Right renal cortex interstitium (tissue), 3 donors: ENCODE measurements at places on chromosomes 1 and 21. TPM values are rescaled to one million over a fixed set of nuclear protein-coding genes. Genes with fewer than 3 reads are reported as not detected.

ADAM30 gene
- not detected for polyA plus RNA-seq

C1orf141 gene
- 0.42 TPM for polyA plus RNA-seq

SPATA21 gene
- polyA plus RNA-seq, result 0.08 TPM

CHAF1B gene
- polyA plus RNA-seq, result 8.3 TPM

CAPZB gene
- polyA plus RNA-seq, result 233 TPM

PLPPR5 gene
- 1.6 TPM for polyA plus RNA-seq

ABCG1 gene
- polyA plus RNA-seq, result 8.7 TPM

LRRC38 gene
- polyA plus RNA-seq, result not detected

KRTAP11-1 gene
- not detected for polyA plus RNA-seq

GRCh38 chr1:93695411-93696005 lies 13.9 kb upstream of the BCAR3 start:
- DNase-seq, result no peak

DNA sequence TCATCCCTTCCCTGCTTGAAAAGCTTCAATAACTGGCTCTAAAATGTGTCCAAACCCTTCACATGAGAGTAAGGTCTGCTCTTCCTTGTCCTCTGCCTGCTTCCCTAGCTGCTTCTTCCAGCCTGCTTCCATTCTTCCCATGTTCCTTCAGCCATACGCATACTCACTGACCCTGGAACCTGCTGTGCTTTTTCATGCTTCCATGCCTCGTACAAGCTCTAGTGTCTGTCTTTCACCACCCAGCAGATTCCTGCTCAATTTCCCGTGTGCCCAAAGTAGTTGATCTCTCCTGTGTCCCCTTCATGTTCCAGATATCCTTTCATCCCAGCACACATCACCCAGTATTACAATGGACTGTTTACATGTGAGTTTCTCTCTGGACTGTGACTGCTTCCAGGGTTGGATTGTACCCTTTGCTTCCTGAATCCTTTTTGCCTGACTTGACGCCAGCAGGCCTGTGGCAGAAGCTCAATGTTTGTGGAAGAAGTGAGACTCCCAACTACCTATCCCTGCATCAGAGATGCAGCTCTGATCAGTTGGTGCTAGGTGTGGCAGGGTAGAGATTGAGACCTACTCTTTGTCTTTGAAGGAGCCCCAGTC lies 35.9 kb upstream of the RNF19B start:
- no peak for DNase-seq

DNA sequence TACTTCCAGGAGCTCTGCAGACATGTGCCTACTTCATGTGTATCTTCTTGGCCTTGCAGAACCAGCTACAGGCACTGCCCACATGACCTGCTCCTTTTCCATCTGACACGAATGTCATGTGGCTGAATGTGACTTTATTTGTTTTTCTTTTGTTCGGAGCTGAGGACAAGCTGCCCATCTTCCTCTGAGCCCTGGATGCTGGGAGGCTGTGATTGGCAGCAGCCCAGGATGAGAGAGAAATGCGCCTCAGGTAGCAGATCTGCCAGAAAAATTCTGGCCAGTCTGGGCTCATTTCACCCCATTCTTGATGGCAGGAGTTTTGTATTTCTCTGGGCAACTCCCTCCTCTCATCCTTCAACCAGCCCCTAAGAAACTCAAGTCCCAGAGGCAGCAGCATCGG lies 372.0 kb downstream of the RPS6KC1 start:
- DNase-seq, result no peak

- DNase-seq, result no peak
Observed at GRCh38 chr1:152486400-152487006, 24.1 kb upstream of the LCE5A start.

- no peak for DNase-seq
Observed at GRCh38 chr1:178651742-178652141, 73.3 kb upstream of the RALGPS2 start.

DNA sequence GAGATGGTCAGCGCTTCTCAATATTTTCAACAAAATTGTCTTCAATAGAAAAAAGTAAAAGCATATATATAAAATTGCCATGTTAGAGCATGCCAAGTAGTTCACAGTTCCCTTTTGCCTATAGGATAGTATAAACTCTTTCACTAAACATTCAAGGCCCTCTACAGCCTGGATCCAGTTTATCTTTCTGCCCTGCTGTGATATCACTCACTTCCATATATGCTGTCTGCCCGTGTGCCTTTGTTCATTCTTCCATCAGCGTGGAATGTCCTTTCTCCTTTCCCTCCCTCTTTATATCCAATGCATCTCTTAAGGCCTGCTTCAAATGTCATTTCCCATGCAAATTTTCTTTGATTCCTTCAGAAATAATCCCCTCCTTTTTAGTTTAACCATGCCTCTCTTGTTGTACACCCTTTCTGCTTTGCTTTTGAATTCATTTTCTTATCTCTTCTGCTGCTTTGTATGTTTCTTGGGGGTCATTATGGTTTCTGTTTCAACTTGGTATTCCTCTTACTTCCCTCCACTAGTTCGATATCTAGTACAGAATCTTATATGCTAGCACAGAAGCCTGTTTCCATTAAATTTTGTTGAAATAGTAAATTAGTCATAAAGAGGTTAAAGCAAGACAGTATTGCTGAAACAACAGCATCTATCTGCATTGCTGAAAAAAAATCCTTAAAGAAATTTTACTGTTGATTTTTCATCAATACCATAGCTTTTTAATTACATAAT lies 44.7 kb downstream of the XCL2 start:
- DNase-seq, result no peak

- DNase-seq, result no peak
Observed at GRCh38 chr1:165679282-165680036, 18.9 kb downstream of the ALDH9A1 start.

DNA sequence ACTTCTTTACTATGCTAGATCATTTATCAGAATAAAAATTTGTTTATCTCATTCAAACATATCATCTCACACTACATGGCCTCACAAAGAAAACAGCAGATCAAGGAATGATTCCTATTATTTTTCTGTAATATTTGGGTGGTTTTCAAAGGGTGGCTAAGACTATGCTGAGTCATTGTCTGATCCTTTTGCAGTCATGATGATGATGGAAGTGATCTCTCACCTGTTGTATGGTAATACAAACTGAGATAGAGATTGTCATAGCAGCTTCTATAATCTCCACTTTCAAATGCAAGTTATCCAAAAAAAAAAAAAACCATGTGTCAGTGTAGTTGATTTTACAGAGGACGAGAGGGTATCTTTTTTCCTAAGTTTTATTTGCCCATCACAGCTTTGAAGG lies 37.2 kb upstream of the GBP5 start:
- DNase-seq, result no peak

DNA sequence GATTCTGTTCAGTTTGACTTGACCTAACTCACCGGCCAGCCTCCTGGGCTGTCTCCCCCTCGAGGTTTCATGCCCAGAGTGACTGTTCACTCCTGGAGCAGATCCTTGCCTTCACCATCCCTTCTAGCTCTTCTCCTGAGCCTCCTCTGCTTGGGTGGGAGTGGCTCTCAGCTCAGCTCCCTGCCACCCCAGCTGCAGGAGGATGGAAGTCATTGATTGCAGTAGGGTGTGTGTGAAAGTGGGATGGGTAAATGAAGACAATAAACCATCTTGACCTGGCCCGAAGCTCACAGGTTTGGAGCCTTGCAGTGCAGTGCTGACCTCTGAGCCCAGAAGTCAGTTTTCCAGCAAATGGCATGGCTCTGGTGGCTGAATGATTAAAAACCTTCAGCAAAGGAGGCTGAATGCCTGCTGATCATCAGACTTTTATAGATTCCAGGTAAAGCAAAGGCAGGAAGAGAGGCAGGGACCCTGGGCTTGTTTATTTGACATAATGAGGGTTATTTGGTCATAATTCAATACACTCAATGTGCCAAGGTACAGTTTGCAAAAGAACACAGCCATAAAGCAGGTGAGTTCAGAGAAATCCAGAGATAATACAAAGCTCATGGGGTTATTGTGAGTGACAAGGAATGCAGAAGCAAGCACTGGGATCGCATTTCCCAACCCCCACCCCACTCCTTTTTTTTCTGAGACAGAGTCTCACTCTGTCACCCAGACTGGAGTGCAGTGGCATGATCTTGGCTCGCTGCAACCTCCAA lies 17.5 kb upstream of the TFF3 start:
- DNase-seq, result no peak

DNA sequence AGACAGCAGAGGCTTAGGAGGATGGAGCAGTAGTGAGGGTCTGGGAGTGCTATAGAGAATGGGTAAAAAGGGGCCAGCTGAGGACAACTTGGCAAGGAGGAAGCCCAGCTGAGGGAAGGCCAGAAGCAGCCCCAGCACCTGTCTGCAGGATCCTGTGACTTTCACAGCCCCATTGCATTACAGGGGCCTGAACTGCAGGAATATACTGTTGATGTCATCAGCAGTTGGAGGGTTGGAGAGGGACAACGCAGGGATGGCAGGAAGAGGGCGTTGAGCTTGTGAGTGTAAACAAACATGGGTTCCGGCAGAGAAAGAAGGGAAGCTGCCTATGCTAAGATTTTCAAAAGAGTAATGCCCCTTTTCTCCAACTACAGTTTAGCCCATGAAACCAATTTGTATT lies 628.5 kb downstream of the SMYD3 start:
- DNase-seq, result no peak

GRCh38 chr1:11728126-11728806 lies 7.7 kb upstream of the AGTRAP start:
- no peak for DNase-seq

DNA sequence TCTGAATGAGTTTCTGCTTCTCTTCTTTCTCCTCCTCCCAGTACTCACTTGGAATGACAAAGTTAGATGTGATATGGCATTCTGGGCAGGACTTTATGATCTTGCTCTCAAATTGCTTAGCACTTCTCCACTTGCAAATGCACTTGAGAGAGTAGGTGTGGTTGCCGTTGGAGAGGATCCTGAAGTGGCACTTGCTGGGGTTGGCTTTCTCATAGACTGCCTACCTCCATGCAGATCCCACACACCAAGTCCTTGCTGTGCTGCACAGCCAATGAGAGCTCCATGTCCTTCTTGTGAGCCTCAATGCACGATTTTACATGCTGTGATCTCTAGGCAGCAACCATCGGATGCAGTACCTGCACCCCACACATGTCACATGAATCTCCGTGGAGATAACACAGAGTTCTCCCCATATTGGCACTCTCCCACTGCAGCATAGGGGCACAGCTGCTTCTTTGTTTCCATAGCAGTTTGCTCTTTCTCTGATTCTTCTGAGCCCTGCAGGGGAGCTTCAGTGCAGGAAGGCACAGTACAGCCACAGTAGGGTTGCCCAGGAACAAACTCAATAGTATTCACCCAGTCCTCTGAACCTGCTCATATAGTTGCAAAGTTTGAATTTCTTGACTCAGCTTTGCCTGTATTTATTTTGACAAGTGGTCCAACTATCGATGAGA lies 45.2 kb downstream of the ZNF691 start:
- DNase-seq, result no peak

DNA sequence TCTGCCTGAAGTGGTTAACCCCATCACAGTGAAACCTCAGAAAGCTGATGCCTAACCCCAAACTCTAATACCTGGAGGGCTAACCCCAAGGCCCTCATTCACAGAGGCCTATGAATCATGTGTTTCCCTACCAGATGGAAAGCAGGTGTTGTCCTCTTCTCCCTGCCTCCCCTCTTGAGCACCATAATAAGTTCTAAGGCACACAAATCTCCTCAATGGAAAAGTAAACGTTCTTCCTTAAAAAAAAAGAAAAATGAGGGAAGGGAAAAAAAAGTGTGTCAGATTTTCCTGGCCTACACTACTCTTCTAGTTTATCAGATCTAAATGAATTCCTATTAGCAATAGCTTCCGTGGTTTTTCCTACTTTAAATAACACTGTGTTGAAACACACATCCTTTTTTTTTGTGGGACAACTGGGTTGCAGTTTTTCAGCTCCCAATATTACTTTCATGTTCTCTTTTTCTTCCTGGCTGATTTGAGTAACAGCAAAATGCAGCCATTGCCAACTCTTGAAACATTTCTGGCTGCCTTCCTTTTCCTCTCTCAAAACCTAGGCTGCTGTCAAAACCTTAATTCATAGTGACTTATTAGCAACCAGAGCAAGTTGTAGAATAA lies 43.2 kb downstream of the SLC44A3 start:
- DNase-seq, result no peak

GRCh38 chr1:225880636-225881035 lies 1.5 kb downstream of the TMEM63A start:
- no peak for DNase-seq

DNA sequence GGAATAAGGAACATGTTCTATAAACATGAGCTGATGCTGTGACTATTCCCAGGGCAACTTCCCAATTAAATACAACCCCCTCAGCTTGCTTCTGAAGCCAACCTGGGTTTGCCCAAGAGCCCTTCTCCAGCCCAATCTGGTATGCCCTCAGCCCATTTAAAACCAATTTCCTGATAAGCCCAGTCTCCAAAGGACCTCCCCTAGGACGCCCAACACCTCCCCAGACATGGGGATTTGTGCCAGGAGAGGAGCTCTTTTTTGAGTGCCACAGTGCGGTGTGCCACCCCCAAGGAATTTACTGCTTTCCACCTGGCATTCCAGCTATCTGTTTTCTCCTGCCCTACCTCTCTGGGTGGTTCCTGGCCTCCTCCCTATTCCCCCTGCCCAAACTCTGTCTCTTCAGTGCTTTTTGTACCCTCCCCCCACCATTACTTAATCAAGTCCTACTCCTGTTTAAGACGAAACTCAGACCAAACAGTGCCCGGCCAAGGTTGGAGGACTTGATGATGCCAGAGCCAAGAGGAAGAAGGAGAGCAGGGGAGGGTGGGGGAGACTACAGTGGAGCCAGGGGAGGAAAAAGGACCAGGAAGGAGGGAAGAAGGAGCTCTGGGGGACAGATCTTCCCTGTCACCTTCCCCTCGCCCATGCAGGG lies 11.4 kb upstream of the EFNA1 start:
- DNase-seq, result no peak

DNA sequence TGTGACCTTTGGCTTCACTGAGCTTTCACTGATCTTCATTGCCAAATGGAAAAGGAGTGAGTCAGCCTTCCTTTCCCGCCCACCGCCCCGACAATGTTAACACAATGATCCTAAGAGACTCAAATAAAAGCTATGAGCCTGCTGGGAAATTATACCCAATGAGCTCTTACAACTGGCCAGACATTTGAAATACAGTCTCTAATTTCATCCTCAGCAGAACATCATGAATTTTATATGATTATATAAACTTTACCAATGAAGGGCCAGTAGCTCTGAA lies 252.5 kb downstream of the SIPA1L2 start:
- no peak for DNase-seq

DNA sequence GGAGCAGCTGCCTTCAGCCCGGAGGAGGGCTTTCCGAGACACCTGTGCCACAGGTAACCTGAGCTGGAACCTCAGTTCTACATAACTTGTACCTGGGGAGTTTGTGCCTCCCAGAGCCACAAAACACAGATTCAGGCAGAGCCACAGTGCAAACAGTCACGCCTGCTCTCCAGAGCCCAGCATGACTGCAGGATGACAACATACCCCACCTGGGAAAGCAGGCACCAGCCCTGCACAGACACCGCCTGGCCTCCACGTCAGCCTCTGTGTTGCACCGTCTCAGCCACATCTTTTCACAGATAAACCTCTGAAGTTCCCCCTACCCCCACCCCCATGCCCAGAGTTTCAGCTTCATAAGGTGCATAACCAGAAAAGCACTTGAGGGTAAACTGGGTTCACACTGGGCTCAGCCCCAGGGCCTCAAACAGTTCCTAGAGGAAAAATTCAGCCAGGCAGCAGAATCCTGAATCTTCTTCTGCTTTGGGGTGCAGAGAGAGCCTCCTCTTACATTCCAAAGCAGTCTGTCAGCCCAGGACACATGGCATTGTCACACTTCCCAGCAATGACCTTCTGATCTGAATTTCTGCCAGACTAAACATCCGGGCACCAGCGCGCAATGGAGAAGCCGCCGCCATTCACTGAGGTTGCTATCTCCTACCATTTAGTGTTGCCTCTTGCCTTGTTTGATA lies 229.5 kb downstream of the TOMM20 start:
- DNase-seq, result no peak
